SK-N-SH (cell line): ENCODE measurements at places on chromosomes 7 and 10.

GRCh38 chr10:89280508-89280907, 21.3 kb upstream of the IFIT2 start:
- DNase-seq: no peak

GRCh38 chr10:43739161-43739560, 90.5 kb upstream of the ZNF32 start:
- no peak for DNase-seq

DNA sequence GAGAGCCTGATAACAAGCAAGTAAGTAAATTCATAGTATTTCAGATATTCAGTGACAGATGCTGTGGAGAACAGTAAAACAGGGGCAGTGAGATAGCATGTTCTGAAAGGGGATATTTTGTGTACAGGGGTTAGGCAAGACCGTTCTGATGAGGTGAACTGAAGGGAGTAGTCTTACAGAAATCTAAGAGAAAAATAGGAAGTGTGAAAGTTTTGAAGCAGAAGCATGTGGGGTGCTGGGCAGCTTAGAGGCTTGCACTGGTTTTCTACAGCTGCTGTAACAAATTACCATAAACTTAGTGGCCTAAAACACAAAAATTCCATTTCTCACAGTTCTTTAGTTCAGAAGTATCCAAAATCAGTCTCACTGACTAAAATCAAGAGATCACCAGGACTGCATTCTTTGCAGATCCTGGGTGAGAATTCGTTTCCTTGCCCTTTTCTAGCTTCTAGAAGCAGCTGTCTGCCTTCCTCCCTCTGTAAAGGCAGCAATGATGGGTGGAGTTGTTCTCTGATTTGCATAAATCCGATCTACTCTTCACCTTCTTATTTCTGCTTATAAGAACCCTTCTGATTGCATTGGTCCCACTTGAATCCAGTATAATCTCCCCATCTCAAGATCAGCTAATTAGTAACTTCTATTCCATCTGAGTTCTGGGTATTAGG, 7.5 kb upstream of the KLF14 start:
- DNase-seq: no peak

- no peak for DNase-seq
These were observed 7.5 kb downstream of the ZFAND2A start for GRCh38 chr7:1152492-1152891.

GRCh38 chr7:26599982-26600381, 264.4 kb downstream of the SKAP2 start:
- DNase-seq: no peak

- DNase-seq: no peak
These were observed 5.2 kb upstream of the CUBN start for GRCh38 chr10:17134737-17135260.

- DNase-seq: no peak
These were observed 230.9 kb downstream of the CAMK1D start for GRCh38 chr10:12579954-12580858.

GRCh38 chr7:54663603-54664234, 95.3 kb downstream of the SEC61G start:
- DNase-seq: no peak

GRCh38 chr7:132614428-132615318, 38.4 kb upstream of the PLXNA4 start:
- DNase-seq: no peak

DNA sequence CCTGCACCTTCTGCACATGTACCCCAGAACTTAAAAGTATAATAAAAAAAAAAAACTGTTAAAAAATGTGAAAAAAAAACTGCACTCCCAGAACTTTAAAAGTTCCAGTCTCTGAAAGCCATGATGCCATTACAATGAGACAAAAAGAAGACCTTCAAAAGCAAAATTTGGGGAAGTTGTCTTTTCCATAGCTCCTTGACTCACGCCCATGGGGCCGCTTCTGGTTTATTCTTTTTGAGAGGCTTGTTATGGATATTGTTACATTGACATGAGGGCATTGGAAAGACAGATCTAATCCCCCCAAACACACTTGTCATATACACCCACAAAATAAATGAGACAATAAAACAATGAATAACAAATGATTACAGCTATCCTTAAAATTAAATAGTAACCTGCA, 798 bp downstream of the BLNK start:
- DNase-seq: no peak

- peak; percentile 15 for DNase-seq
These were observed 160.8 kb upstream of the NPSR1 start for GRCh38 chr7:34497153-34497777.

- DNase-seq: no peak
These were observed 10.2 kb downstream of the CYREN start for GRCh38 chr7:135160098-135160857.

DNA sequence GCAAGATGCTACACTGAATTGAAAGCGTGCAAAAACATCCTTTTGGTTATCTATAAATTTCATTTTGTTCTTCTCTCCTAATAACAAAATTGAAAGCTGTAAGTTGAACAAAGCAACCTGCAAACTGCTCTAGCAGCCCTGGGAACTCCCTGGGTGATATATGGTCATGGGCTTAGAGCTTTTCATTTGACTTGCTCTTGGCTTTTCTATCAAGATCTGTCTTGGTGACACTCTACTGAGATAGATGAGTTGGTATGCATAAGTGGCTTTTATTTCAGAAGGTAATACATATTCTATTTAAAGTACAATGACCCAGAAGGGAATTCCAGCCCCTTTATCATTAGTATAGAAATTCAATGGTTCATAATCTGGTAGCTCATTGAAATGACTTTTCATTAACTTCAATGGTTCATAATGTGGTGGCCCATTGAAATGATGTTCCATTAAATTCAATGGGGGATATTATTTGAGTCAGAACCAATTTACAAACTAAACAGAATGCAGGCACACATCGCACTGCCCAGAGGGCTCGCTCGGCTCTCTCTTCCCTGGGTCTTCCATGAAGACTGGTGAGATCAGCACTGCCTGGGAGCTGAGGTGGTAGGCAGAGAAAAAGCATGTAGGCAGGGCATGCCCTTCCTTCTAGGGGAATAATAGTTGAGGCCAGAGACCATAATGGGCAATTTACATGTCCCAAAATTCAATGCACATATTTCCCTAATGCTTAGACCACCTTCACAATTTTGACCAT, 10.1 kb upstream of the KCNMA1 start:
- DNase-seq: no peak

- DNase-seq: no peak
These were observed 37.5 kb downstream of the AKR1C8 start for GRCh38 chr10:5147255-5147980.

- no peak for DNase-seq
These were observed 634.8 kb upstream of the GRM3 start for GRCh38 chr7:86008898-86009297.

DNA sequence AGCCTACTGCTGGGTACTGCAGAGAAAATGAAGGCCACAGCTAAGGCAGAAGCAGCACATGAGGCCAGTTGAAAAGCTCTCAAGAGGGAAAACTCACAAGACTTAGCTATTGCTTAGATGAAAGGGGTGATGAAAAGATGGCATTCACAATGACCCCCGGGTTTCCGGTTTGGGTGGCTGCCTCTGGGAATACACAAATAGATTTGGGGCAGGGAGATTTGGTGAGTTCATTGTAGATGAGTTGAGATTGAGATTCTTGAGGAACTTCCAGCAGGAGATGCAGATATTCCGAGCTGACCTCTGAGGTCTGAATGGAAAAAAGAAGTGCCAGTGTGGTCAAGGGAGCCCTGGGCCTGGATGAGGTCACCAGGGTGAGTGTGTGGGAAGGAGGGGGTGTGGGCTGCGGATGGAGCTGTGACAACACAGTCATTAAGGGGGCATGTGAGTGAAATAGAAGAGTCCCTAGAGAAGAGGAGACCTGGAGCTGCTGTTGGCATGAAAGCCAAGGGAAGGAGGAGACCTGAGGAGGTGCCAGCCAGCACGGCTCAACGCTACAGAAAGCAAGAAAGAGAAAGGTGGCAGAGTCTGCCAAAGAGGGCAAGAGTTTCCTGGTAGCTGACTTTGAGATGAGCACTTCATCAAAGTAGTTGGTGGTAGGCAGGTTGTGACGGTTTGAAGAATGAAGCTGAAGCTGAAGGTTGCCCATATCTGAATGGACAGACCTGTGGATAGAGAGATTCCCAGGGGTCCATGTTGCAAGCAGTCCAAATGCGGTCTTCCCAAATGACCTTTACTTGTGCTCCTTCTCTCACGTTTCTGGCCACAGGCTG, 43.7 kb downstream of the HIF1AN start:
- DNase-seq: no peak

- DNase-seq: no peak
These were observed 763.9 kb downstream of the GRID1 start for GRCh38 chr10:85602713-85603112.

- peak; percentile 14 for DNase-seq
These were observed 7.7 kb downstream of the LBX1 start for GRCh38 chr10:101221549-101221948.

- no peak for DNase-seq
These were observed 46.5 kb downstream of the TMEM106B start for GRCh38 chr7:12257582-12257981.

DNA sequence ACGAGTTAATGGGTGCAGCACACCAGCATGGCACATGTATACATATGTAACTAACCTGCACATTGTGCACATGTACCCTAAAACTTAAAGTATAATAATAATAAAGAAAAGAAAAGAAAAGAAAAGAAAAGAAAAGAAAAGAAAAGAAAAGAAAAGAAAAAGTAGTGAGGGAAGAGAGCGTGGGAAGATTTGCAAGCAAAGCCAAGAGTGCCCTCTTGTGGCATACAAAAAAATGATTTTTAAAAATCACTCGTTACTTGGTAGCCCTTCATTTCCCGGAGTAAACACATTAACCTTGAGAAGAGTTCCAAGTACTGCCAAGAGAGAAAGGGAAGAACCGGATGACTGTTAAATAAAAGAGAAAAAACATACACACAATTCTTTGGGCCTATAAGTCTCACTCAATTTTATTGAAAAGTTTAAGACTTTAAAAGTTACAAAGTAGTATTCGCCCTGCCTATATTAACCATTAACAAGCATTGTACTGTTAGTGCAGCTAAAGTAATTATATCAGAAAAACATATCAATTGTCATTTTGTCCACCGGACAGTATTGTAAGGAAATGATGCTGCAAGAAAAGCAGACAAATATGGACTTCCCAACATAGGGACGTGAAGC, 6.2 kb upstream of the CH25H start:
- DNase-seq: peak; percentile 34
